ENCODE measurements at places on chromosomes 3 and 15.

GRCh38 chr15:94666553-94666952, 435.2 kb downstream of the MCTP2 start:
- DNase-seq: no peak

DNA sequence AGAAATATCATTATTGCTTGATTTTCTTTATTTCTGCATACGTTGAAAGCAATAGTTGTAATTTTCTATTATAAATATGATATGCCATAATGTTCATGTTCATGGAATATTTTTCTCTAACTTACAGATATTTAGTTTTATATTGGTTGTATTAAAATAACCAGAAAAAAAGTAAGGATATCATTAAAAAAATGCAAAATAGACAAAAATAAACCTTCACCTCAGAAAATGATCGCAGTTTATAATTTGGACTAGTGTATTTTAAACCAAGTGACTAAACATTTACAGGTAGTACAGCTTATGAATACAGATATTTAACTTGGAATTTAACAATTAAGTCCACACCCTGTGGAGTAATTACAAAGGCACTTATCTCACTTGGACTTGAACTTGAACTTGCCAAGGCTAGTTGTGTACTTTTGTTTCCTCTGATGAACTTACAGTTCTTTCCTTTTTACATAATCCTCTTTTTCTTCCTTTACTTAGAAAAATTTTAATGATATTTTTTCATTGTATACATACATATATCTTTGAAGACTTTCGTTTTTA, 156.7 kb downstream of the CHL1 start:
- no peak for DNase-seq

GRCh38 chr15:56933410-56933809, 15.0 kb downstream of the TCF12 start:
- no peak for DNase-seq

GRCh38 chr3:150407808-150408220, 284 bp upstream of the TSC22D2 start:
- DNase-seq: peak; percentile 82

DNA sequence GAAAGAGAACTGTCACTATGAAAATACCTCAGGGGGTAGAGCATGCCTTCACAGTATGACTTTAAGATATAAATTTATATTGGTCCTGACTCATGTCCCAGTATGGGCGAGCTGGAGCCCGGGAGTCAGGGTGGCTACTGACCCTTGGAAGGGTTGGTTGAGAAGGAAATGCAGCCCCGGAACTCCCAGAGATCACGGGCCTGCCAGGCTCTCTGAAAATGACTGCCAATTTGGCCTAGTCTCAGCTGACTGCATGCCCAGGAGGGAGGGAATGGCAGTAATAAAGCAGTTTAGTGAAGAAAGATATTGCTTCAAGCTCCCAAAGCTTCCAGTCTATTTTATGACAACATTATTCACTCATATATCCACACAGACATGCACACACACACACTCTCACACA, 299.0 kb downstream of the NR2F2 start:
- DNase-seq: no peak

- no peak for DNase-seq
These were observed 261.2 kb upstream of the DNAJC19 start for GRCh38 chr3:181250714-181251113.

DNA sequence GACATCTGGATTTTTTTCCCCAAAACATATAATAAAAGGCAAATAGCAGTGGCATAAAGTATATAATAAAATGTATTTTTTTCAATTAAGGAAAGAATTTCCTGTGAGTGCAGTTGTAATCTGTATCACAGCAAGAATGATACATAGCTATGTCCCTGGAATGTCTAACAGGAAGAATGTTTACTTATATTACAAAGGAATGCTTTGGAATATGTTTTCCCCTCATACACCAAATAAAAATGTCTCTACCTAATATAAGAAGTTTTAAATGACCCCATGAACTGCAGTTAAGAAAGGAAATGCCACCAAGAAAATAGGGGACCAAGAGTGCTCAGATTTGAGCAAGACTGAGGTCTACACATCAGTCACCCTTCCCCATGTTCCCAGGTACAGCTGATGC, 38.0 kb upstream of the ATP11B start:
- DNase-seq: peak; percentile 35

DNA sequence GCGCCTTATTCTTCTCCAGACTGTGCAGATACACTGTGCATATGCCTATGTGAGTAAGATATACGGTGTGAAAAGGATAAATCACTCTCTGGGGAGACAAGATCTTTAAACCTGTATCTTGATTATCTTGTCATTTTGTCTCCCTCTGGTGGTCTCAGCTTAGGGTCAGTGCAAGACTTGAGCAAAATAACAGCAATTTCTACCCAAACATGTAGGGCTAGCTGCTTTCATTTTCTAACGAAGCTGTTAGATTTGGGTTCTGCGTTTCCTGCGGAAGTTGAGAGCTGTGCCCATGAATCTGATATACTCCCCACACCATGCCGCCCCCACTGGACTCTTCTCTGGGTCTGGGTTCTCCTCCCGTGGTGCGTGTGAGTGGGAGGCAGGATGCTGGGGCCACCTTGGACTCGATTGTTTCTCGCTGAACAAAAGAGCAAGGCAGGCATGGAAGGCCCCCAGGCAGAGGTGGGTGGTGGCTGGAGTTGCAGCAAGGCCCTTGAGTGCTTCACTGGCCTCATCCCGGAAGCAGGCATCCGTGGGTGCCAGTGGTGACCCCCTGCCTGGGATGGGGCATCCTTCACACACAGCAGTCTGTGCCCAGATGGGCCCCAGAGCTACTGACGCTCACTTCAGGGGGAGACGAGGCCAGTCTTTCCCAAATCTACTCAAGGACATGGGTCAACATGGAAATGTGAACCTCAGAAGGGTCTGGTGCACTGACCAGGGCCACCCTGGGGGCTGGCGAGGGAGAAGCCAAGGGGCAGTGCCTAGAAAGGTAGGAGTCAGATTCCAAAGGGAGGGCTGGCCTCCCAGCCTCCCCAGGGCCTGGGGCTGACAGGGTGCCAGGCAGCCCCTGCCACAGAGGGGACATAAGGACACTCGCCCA, 179.6 kb downstream of the NSMCE3 start:
- DNase-seq: peak; percentile 72

GRCh38 chr15:66226736-66227135, 26.8 kb downstream of the MEGF11 start:
- no peak for DNase-seq

DNA sequence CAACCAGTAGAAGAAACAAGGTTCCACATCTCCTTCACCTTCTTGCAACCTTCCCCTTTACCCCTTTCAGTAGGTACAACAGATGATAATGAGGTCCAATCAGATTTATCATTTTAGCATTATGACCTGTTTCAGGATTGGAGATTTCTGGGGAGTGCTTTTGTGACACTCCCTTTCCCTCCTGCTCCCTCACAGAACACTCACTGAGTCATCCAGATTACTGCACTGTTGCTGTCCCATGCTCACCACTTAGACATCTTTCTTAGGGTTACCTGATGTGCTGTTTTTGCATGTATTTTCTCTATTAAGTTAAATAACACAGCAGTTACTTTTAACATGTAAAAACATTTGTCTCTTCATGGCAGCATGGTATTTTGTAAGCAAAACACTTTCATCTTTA, 118.5 kb downstream of the MFSD1 start:
- no peak for DNase-seq

GRCh38 chr3:125318871-125319270, 56.3 kb downstream of the ZNF148 start:
- no peak for DNase-seq

All from choroid plexus epithelial cell (primary cell).